ENCODE measurements at places on chromosomes 7 and 10. TPM values are rescaled to one million over a fixed set of nuclear protein-coding genes. Genes with fewer than 3 reads are reported as not detected.

The NPC1L1 gene
- total RNA-seq, result not detected

The DDX21 gene
- 174 TPM for total RNA-seq

The ARHGAP12 gene
- total RNA-seq, result 16.9 TPM

The AQP1 gene
- total RNA-seq, result 1.0 TPM

The BAG3 gene
- total RNA-seq, result 9.4 TPM

The CELF2 gene
- 0.24 TPM for total RNA-seq

The SH3PXD2A gene
- 3.4 TPM for total RNA-seq

The TAS2R41 gene
- total RNA-seq, result not detected

The SFRP4 gene
- 0.77 TPM for total RNA-seq

The UCMA gene
- not detected for total RNA-seq
